ENCODE measurements at places on chromosomes 6 and 20.

DNA sequence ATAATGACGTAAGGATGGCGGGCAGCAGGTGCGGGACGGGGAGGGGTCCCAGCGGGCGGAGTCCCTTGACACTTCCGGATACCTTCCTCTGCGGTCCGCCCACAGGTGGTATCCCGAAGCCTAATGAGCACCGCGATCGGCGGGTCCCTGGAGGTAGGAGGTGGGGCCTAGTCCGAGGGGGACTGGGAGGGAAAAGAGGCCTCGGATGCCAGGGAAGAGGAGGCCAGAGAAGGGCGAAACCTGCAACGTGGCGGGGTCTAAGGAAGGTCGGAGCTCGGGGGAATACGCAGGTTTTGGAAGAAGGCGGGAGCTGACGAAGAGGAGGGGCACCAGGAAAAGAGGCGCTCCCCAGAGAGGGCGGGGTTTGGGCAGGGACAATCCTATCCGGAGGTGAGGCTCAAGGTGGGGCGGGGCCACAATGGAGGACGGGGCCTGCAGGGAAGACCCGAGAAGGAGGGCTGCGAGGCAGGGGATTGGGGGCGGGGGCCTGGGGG is 3.7 kb downstream of the PRSS16 start:
- DNase-seq: no peak

GRCh38 chr6:144666781-144667180 is 381.6 kb downstream of the UTRN start:
- no peak for DNase-seq

GRCh38 chr20:47503685-47504084 is 2.0 kb downstream of the NCOA3 start:
- no peak for DNase-seq

GRCh38 chr20:25195962-25196785 is 662 bp downstream of the ENTPD6 start:
- no peak for DNase-seq

DNA sequence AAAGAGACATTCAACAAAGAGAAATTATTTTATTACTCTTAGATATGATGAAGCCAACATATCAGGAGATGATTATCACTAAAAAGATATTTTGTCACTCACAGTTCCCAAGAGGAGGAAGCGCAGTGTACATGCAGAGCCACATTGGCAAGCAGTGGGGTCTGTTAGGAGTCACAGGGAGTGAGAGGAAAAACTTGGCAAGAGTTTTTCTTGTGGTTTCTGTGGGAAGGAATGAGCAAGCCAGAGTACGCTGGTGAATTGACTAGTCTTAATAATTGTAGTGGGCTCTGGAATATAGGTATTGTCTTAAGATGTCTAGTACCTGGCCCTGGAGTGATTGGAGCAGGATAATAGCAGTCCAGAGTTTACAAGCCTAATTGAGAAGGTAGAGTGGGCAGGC is 1095.2 kb downstream of the GRIK2 start:
- DNase-seq: no peak

DNA sequence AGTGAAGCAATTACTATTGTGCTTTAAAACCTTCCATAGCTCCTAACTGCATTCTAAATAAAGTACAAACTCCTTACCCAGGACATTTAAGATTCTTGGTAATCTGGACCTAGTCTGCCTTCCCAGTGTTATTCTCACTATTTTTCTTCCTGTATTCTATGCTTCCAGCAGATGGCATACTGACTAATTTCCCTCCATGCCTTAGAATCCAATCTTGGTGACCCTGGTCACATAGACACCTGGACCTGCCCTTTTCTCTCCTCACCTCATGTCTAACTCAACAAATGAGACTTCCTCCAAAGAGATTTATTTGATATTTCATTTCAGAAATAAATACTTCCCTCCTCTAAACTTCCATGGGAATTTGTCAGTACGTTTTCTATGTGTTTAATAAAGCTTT is 25.8 kb downstream of the ROS1 start:
- DNase-seq: no peak

GRCh38 chr20:24692446-24693200 is 223.2 kb downstream of the SYNDIG1 start:
- DNase-seq: peak; percentile 60

DNA sequence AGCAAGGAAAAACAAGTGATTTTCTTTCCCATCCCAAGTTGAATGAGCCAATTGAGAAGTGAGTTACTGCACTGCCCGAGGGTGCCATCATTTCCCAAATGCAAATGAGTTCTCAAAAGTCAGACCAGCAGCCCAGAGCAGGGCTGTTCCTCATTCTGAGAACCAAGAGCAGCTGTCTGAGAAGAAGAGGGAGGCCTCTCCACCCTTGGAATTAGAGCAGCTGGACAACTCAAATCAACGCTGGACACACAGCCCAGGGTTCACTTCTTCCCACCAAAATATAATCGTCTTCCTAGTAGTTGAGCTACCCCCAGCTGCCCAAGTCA is 4.6 kb upstream of the PREX1 start:
- no peak for DNase-seq

GRCh38 chr6:130848945-130849344 is 21.7 kb downstream of the SMLR1 start:
- DNase-seq: no peak

- DNase-seq: no peak
Measured at GRCh38 chr20:3307078-3307477, 68.1 kb upstream of the SLC4A11 start.

GRCh38 chr20:34983089-34983820 is 27.6 kb downstream of the MYH7B start:
- no peak for DNase-seq

- no peak for DNase-seq
Measured at GRCh38 chr6:143828572-143828971, 14.6 kb upstream of the LTV1 start.

GRCh38 chr6:14275493-14275851 is 157.9 kb downstream of the CD83 start:
- no peak for DNase-seq

DNA sequence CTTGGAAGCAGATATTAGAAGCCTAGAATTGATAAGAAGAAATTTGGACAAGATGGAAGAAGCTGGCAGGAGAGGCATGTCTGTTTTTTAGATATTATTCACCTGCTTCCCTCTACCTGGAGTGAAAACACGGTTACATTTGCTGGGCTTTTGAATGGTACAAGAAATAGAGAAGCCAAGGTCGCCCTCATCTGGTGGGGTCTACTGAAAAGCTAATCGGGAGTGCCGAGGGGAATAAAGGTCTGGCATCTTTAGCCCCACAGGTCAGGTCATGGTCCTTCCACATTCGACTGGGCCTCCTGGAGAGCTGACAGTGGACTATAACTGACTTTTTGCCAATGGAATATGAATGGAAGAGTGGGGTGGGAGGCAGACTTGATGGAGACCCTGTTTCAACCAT is 4.6 kb upstream of the C2 start:
- no peak for DNase-seq

GRCh38 chr20:42161228-42161829 is 543.2 kb upstream of the CHD6 start:
- DNase-seq: no peak

GRCh38 chr6:130434174-130434873 is 68.5 kb downstream of the TMEM200A start:
- DNase-seq: no peak

DNA sequence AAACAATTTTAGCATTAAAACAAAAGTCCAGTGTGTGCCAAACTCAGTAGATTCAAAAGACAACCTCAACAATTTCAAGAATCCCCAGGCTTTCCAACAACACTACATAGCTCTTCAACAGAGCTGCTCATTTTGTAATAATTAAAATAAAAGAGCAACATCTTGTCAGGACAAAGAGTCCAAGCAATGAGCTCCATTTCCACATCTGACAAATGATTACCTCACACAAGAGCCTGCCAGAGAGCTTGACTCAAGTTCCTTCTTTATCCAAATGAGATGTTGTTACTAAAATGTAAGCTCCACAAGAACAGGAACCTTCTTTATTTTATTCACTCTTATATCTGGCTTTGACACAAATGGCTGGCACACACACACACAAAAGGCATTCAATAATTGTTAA is 449.8 kb downstream of the HACE1 start:
- no peak for DNase-seq

DNA sequence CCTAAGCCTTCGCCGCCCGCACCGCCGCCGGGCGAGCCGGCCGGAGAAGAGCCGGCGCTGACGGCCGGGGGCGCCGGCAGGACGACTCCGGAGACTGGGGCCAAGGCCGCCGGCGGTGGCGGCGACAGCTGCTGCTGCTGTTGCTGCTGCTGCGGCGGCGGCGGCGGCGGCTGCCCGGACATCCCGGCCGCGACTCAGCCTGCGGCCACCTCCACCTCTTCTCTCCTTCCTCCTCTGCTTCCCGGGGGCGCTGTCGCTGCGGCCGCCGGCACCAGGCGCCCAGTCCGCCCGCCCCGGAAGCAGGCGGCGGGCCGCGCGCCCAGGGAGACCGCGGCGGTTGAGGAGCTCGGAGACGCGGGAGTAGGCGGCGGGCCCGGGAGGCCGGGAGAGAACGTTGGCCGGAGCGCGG is 307 bp downstream of the RANBP9 start:
- no peak for DNase-seq

DNA sequence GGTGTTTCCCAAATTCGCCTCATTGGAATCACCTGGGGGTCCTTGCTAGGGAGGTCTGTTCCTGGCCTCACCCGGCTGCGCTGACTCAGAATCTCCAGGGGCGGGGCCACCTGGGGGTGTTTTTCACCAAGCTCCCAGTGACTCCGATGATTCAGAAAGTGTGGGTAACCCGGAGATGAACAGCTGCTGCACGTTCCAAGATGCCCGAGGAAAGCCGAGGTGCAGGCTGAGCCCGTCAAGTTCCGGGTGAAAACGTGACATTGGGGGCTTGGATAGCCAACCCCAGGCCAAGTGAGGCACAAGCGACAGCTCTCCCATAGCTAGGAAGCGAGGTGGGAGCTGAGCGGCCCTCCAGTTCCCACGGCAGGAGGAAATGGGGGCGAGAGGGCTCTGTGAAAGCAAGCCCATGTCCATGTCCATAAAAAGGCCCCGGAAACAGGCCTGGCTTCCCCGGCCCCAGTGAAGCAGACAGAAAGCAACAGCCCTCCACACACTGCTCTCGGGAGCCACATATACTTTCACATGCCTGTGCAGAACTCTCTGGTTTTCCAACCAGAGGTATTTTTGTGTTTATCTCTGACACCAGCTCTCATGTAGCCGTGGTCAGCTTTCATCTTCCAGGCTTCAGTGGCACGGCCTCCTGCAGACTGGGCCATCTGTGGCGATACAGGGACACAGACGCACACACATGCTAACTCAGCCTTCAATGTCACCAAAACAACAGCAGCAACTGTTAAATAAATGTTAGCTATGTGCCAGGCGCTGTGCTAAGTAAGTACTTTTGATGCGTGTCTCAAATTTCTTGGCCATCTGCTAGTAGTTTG is 90.7 kb upstream of the CCDC28A start:
- DNase-seq: no peak

GRCh38 chr6:3329393-3330051 is 70.8 kb downstream of the PSMG4 start:
- no peak for DNase-seq

DNA sequence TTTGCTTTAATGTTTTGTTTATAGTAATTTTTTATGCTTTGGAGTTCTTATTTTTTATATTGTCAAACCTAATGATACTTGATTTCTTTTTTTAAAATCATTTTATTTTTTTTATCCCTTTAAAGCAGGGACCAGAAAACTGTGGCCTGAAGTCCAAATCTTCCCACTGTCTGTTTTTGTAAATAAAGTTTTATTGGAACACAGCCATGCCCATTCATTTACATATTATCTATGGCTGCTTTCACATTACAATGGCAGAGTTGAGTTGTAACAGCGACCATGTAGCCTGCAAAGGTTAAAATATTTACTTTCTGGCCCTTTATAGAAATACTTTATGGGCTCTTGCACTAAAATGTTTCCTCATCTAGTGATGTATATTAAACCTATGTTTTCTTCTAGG is 42.3 kb downstream of the PPP1R16B start:
- DNase-seq: no peak

- no peak for DNase-seq
Measured at GRCh38 chr20:22866812-22867341, 168.2 kb upstream of the SSTR4 start.

GRCh38 chr6:158468666-158469065 is 91.2 kb upstream of the TMEM181 start:
- DNase-seq: no peak

DNA sequence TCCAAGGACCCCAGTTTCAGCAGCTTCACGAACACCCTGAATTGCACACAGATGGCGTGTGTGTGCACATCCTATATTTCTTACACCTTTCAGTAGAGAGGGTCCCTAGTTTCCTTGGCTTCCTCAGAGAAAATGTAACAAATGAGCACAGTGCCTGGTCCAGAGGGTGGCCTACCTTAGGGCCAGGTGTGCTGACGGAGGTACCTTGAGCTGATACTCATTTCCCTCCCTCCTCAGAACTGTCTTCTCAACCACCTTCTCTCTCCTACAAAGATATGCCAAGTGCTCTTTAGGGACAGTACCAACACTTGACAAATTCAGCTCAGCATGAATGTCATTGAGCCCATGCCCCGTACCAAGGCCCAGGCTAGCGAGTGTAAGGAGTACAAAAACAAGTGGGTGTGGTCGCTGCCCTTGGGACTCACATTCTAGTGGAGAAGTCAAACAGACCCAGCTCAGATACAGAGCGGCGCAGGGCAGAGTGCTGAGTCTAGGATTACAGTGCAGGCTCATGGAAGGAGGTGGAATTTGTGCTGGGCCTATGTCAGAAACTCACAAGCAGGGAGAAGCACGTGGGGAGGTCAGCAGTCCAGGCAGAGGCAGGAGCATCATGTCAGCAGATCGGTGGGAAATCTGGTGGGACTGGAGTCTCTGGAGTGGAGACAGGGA is 9.6 kb upstream of the BPHL start:
- no peak for DNase-seq

DNA sequence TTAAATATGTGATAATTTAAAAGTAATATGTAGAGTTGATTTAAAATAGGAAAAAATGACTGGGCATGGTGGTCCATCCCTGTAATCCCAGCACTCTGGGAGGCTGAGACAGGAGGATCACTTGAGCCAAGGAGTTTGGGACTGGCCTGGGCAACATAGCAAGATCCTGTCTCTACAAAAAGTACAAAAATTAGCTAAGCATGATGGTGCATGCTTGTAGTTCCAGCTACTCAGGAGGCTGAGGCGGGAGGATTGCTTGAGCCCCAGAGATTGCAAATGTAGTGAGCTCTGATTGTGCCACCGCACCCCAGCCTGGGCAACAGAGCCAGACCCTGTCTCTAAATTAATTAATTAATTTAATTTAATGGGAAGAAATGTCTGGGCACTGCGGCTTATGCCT is 44.2 kb upstream of the CDYL start:
- DNase-seq: no peak

DNA sequence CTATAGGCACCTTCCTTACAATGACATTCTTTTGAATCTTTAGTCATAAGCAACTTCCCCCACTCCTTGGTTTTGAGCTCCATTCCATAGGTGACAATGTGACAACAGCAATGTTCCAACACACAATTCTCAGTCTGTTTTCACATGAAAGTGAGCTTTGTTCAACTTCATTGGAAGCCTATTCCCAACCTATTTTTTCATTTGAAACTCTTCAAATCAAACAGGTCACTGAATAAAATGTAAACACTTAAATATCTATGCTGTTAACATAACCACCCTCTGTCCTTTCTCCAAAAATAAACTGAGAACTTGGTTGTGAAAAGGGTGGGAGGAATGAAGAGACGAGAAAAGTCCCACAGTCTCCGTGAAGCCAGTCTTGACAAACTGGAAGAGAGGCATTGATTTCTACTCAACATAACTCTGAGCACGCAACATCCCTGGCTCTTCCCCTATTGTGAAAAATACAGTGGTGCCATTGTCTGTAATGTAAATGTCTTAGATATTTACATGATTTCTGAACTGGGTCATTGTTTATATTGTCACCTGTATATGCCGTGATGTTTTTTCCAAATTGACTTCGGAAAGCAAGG is 343.1 kb downstream of the TFAP2A start:
- no peak for DNase-seq

All from left forelimb (tissue), 1 donor.